CD8-positive, alpha-beta memory T cell (primary cell): ENCODE measurements at places on chromosomes 7 and 10.

GRCh38 chr10:124596116-124596785, 134.6 kb downstream of the LHPP start:
- no peak for DNase-seq

DNA sequence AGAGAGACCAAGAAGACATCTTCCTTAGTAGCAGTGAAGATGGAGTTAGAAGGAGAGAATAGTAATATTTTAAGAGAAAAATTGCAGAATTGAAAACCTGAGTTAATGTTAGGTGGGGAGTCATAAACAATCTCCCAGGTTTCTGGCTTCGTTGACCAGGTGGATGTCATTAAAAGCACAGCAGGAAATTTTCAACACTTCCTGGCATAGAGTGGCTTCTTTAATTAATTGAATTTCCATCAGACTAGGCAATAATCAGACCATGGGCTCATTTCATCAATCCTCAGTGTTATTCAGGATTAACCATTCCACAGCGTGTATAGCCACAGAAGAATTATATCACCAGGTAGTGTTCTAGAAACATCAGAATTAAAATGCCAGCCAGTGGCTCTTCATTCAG, 268.2 kb downstream of the CCDC3 start:
- no peak for DNase-seq

DNA sequence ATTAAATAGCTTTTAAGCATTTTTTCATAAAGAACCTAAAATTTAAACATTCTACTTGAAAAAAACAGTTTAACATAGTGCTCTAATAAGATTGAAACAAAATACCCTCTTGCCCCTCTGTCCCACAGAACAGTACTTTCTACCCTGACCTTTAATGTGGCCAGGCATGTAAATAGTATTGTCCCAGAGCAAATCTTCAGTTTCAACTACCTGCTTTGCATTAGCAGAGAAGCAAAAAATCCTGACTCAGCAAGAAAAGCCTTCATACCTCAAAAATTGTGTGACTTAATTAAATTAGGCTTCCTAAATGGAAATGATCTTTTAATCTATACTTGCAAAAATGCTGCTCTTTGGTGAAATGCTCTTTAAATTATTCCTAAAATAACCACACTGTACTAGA, 237.4 kb upstream of the AOAH start:
- DNase-seq = no peak

- DNase-seq = no peak
Measured at GRCh38 chr7:88202799-88203198, 17.0 kb downstream of the SRI start.

DNA sequence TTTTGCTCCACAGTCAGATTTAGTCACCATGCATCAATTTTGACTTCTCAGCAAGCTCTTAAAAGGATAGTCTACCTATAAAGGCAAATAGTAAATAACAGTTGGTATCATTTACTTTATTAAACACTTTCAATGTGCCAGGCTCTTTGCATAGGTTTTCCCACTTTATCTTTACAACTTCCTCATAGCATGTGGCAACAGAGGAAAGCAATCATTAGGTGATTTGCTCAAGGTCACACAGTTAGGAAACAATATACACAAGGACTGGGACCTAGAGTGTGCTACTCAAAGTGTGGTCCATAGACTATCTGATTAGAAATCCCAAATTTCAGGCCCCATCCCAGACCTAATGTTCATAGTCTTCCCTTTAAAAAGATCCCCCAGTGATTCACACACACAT, 212.3 kb downstream of the MTERF1 start:
- no peak for DNase-seq

DNA sequence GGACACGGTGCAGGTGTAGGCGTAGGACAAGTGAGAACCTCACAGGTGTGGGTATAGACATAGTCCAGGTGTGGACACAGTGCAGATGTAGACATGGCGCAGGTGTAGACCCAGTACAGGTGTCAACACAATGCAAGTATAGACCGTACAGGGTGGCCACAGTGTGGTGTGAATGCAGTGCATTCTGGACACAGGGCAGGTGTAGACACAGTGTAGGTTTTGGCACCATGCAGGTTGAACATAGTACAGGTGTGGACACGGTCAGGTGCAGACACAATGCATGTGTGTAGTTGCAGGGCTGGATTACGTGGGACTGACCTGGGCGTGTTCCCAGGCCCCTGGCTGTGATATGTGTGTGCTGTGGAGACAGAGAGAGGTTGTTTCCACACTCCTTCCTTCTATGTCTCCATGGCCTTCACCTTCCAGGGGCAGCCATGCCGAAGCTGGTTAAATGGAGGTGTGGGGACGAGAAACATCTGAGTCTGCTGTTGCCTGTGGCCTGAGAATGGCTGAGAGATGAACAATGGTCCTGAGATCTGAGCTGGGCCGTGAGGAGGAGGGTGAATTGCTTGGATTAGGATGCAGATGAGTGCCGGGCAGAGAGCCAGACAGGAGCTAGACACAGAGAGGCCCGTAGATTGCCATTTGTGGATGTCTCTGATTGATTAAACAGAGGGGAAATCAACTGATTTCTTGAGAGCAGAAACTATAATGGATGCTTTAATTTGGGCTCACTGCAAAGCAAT, 343.9 kb upstream of the SHH start:
- DNase-seq = no peak

DNA sequence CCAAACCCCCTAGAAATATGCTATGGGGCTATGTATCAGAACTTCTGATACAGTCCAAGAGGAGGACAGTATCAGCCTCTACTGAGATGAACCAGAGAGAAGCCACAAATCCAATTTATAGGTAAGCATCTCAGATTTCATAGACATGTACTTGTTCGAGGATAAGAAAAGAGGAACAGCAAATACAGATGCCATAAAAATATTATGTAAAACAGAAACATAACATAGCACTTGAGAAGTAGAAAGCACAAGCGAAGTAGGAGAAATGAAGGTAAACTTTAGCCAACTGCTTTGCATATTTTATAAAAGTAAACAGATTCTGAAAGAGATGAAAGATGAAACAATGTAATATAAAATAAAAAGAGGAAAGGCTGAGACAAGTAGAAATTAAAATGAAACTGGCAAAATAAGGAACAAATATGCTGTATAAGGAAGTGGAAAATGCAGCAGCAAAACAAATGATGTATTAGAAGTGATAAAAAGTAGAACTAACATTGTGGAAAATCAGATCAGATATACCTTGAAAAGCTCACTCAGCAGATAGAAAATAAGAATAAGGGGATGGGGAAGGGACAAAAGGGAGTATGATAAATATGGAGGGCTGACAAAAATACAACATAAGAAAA, 135.1 kb downstream of the SKAP2 start:
- DNase-seq = no peak

GRCh38 chr7:74134117-74134620, 40.0 kb upstream of the EIF4H start:
- no peak for DNase-seq

- no peak for DNase-seq
Measured at GRCh38 chr10:132884041-132884440, 58.3 kb downstream of the CFAP46 start.

- no peak for DNase-seq
Measured at GRCh38 chr10:96456296-96456840, 57.4 kb downstream of the TLL2 start.

- DNase-seq = no peak
Measured at GRCh38 chr7:71239586-71240268, 107.8 kb downstream of the GALNT17 start.
